ENCODE measurements at places on chromosomes 3 and 15.
A peak's percentile ranks its signal among the peaks of the same experiment; 100 is the strongest.

DNA sequence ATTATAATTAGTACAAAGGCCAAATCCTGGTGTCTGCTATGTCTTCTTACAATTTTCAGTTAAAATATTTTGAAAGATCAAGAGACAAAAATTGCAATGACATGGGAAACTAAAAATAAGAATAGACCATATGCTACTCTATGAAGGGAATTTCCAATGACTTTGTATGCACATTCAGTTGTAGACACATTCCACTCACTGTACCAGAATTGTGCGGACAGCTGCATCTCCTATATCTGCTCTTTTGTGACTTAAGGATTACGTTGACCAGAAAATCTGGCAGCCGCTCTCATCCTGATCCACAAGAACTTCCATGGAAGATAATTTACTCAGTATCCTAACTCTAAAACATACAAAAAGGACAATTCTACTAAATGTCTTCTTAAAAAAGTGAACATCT lies 493.9 kb upstream of the KCNMB2 start:
- no peak for DNase-seq

GRCh38 chr3:115685097-115685496 lies 61.8 kb downstream of the GAP43 start:
- DNase-seq, result no peak

DNA sequence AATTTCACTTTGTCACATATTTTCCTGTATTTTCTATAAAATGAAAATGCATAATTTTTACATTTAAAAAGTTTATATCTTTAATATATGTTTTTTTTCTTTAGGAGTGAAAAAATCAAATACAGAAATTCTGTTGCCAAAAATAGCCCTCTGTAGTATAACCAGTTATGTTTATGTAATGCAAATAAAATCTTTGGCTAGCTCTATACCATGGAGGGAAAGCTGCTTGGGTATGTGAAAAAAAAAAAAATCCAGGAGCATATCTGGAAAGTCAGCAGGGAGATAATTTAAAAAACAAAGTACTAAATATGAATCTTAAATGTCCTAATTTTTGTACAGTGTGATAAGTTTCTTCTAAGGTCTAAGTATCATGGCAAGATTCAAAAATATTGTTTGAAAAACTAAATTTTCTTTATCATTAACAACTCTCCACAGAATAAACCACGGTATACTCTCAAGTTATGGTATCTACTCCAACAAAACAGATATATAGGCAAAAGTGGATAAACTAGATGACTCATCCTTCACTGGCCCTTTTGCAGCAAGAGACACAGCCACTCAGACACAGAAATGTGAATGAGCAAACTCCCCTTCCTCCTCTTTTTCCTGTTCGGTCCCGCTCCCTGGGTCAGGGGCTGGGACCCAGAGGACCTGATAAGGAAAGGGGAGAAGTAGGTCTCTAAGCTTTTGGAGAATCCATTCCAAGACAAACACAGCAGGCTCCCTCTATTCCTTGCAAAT lies 66.6 kb downstream of the PDZRN3 start:
- no peak for DNase-seq

GRCh38 chr3:9887480-9887879 lies 2.9 kb upstream of the JAGN1 start:
- no peak for DNase-seq

DNA sequence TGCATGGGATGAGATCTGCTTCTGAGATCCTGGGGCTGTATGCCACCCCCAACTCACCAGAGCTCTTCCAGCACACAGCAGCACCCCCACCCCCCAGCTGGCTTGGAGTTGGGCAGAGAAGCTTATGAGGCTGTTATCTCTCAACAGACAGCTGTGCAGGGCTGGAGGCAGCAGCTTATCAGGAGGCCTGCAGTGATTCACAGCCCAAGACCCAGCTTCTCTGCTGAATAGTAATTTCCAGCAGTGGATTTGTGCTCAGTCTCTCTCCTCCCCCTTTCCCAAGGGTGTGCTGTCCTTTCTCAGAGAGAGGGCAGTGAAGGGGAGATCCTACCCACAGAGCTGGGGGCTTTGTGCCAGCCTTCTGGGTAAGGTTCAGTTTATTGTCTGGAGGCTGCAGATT lies 2.1 kb downstream of the RPP25 start:
- no peak for DNase-seq

DNA sequence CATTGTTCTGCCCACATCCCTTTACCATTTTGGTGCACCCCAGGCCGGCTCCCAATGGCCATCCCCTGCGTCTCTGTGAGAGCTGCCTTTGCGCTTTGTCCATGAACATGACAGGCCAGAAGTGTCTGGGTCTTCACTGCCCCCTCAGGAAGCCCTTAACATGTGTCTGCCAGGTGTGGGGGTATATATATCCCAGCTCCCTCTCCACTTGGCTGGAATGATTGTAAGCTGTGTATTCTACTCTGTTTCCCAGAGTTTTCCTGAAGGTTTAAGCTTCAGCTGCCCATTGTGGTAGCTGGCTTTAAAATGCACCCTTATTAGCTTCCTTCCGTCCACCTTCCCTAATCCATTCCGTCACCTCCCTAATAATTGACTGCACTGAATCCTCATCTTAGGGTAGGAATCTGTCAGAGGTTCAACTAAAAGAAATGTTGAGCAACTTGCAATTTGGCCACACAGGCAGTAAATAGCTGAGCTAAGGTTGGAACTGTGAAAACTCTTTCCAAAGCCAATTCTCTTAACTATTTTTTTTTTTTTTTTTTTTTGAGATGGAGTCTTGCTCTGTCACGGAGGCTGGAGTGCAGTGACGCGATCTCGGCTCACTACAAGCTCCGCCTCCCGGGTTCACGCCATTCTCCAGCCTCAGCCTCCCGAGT lies 30.4 kb upstream of the UBE2E1 start:
- no peak for DNase-seq

GRCh38 chr15:53539878-53540277 lies 219.6 kb downstream of the WDR72 start:
- DNase-seq, result no peak

- no peak for DNase-seq
Observed at GRCh38 chr3:11616551-11616950, 27.2 kb downstream of the VGLL4 start.

DNA sequence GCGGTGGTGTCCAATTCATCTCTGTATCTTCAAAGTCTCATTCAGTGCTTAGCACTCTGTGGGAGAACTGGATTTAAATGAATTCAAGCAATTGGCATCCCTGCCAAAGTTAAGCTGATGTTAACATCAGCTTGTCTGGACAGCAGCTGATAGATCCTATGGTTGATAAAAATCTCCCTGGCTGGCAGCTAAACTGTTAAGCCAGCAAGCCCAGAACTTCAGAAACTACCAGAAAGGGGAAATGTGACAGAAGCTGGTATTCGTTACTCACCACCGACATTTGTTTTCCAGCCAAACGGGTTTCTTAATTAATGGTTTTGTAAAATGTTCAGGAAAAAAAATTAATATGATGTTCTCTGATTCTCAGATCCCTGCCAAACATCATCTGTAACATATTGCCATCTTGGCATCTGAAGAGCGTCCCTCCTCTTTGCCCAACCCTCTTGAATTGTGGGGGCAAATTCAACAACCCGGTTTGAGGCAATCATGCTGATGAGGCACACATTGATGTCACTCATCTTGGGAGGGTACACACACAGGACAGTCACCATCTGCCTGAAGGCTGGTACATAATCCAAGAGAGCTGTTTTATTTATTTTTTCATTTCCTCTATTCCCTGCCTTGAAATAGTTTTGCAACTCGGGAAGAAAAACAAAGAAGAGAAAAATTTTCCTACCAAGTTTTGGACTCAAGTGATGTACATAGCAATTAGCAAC lies 76.3 kb upstream of the ABHD17C start:
- no peak for DNase-seq

DNA sequence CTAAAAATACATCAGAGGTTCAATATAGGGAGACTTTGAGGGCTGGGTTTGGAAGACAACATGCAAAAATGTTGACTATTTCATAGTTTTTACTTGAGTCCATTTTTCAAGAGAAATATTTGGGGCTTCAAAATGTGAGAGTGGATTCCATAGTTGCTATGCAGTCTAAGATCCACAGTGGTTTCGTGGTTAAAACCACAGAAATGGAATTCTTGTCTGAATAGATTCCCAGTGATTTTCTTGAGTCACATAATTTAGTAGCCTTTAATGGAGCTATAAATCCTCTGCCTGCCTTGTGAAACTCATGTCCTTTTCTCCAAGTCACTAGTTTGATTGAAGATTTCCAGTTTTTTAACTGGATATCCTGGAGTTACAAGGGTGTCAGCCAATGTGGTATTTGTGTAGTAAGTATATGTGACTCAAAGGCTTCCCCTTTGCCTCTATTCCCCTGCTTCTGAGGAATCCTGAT lies 94.7 kb upstream of the RBMS3 start:
- DNase-seq, result no peak

GRCh38 chr15:71455107-71455506 lies 339.8 kb downstream of the THSD4 start:
- no peak for DNase-seq

DNA sequence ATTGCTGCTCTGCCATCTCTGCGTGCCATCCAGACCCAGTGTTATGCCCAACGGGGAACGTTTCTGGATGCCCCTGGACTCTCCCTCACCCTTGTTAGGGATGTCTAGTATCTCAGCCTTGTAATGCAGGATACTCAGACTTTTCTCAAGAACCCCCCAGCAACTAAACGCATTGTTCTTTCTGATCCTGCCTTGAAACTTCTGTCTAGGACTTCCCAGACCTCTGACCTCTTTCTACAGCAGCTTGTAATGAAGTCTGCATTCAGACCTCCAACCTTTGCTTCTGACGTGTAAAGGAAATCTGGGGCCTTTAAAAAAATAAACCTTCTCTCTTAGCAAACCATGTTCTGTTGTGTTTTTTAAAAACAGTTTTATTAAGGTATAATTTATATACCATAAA lies 139.5 kb downstream of the KCNAB1 start:
- no peak for DNase-seq

GRCh38 chr3:125151916-125152315 lies 60.6 kb downstream of the SLC12A8 start:
- no peak for DNase-seq

- DNase-seq, result no peak
Observed at GRCh38 chr15:39498629-39499028, 82.2 kb upstream of the THBS1 start.

GRCh38 chr3:29410660-29411405 lies 130.0 kb downstream of the RBMS3 start:
- DNase-seq, result no peak

GRCh38 chr3:112417696-112418318 lies 81.5 kb downstream of the BTLA start:
- no peak for DNase-seq

DNA sequence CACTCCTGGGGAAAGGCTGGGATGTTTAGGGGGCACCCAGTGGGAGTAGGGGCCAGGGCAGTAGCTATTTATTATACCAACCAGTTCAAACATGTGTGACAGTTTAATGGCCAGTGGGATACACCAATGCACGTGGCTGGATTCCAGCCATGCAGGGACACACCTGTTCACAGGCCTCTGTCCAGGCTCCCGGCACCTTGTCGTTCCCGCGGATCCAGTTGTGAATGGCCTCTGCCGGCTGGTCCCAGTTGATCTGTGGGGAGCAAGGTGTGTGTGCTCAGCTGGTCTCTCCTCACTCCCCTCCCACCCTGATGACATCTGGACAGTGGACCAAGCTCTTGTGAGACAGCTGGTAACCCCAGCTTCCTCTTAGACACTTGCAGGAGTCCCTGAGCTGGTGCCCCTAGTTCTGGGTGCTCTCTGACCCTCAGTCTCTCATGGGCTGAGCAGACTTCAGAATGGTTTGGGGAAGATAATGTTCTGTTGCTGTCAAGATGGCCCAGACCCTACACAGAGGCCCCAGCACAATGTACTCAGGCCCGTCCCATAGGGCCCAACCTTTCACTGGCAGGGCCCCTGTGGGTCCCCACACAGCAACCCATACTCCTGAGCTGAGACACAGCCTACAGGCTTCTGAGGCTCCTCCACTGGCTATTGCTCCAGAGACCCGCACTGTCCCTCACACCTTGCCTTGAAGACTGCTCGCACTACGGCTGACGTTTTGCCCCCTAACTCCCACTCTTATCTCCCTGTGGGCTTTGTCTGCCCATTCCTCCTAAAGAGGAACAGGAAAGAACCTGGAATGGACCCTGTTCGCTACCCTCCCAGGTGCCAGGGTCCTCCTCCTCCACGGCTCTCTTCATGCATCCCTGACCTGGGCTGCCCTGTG lies 25.8 kb downstream of the ALDH1L1 start:
- DNase-seq, result peak; percentile 4

- no peak for DNase-seq
Observed at GRCh38 chr3:38645076-38645475, 4.4 kb downstream of the SCN5A start.

DNA sequence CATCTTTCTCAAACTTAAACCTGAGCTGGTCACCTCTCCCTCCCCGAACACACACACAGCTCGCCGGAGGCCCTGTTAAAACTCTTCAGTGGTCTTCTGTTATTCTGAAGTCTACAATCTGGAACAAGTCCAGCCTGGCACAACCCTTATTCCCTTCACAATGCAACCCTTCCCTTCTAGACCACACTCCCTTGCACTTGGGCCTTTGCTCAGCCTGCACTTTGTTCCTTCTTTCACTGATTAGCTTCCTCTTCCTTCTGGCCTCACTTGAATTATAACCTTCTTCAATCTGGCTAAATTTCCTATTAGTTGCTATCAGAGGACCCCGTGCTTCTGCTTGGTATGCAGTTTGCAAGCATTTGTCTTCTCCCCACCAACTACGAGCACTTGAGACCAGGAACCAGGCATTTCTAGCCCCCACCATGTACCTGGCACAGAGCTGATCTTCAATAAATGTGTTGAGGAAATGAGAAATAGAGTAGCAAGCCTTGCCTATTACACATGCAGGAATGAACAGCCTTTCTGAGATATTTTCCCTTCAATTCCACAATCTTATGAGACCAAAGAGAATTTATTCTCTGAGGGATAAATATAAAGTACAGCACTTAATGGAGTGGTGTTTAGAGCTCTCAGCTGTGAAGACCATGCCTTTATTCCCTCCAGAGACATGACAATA lies 663.1 kb upstream of the ADAMTS9 start:
- DNase-seq, result no peak

- no peak for DNase-seq
Observed at GRCh38 chr15:99442252-99442897, 123.4 kb upstream of the MEF2A start.

DNA sequence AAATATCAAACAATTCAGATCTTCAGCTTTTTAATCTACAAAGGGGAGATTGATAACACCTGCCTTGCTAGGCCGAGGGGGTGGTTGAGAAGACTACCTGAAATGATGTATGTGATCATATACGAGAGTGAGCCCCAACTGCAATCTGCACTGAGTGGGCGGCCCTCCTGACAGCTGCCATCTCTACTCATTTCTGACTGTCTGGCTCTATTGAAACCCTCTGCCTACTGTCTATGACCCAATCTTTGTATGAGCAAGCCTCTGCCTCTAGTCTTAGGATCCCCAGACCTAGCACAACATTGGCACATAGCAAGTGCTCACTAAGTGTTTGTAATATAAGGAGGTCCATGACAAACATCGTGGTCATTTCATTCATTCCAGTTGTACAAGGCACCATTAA lies 144.4 kb upstream of the NR2F2 start:
- no peak for DNase-seq

DNA sequence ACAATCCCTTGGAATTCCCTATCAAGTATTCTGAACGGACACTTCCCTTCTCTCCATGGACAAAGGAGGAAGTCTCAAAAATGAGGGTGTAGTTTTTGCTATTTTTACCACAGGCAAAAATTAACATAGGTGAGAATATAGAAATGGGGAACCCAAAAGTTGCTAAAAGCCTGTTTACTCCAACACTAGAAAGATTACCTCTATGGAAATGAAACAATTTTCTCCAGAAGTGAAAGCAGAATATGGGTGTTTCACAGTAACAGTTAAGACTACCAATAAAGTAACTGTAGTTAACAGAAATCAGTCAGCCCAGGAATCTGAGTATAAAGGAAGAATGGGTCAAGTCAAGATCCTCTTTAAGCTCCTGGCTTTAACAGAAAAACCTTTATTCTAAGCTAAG lies 9.3 kb downstream of the TRA2B start:
- no peak for DNase-seq
